Left renal cortex interstitium (tissue), 4 donors: ENCODE measurements at places on chromosomes 6 and 20. TPM values are rescaled to one million over a fixed set of nuclear protein-coding genes. Genes with fewer than 3 reads are reported as not detected.

GPX5 gene
- polyA plus RNA-seq: not detected

- DNase-seq: no peak
Measured at GRCh38 chr6:46743425-46744158, 3.1 kb upstream of the ANKRD66 start.

POU5F1 gene
- 1.8 TPM for polyA plus RNA-seq

DNA sequence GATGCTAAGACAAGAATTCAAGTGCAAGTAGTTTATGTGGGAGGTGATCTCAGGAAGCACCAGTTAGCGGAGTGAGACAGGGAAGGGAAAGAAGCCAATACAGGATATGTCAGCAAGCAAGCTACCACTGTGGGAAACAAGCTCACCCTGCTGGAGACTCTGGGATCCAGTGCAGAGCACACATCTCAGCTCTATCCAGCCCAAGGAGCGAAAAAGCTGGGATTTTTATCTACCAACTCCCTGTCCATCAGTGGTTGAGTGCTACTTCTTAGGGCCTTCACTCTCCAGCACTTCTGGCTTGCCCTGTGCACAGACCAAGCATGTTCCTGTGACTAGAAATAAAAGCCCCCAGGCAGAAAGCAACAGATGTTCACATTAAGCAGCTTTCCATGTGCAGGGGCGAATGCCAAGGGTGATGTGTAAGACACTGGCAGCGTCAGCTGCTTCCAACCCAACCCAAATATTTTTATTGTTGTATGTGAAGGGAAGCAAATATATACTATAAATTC is 10.8 kb upstream of the RNF24 start:
- no peak for DNase-seq

ZDHHC14 gene
- polyA plus RNA-seq: 21.6 TPM

GRCh38 chr6:3233321-3233720 is 5.9 kb upstream of the TUBB2B start:
- no peak for DNase-seq

- DNase-seq: no peak
Measured at GRCh38 chr20:11791835-11792567, 125.7 kb upstream of the BTBD3 start.

GRCh38 chr6:34366639-34366921 is 25.9 kb downstream of the NUDT3 start:
- no peak for DNase-seq

DNA sequence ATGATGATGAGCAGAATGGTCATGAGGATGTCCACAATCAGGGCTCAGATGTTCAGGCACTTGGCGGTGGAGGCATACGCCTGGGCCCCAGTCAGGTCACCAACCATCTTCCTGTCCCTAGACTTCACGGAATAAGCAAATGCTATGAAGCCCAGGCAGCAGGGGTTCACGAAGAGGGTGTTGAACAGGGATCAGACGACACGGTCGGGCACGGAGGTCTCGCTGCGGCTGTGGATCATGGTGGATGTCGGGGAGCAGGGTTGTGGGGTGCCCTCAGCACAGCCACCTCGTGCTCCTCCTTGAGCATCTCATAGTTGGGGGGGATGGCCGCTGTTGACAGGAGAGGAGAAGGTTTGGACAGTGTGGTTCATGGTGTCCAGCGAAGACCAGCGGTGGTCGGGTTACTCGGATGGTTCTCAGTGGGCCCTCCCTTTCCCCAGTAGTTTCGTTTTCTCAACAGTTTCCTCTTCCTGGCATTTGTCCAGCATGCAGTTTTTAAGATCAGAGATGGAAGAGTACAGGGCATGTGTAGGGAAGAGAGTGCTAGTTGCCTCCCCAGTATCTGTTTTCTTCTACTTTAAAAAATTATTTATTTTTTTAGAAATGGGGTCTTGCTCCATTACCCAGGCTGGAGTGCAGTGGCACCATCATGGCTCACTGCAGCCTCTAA is 20.3 kb upstream of the SPDEF start:
- no peak for DNase-seq

- DNase-seq: no peak
Measured at GRCh38 chr6:1841136-1841535, 231.4 kb downstream of the FOXC1 start.

DNA sequence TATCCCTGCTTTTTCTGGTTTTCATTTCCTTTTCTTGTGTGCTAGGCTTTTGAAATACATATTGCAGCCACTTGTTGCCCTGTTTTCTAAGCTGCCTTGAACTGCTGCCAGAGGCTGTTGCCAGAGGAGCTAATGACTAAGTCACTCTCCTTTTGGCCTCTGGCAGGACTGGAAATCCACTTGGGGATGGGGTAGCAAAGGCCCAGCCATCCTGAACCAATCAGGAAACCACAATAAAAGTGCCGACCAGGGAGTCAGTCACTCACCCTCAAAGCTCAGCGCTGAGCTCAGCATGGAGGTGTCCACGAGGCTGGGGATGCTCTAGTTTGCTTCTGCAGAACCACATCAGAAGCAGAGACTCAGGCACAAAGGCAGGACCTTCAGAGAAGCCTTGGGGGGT is 813.0 kb downstream of the DHX35 start:
- no peak for DNase-seq

DPPA5 gene
- polyA plus RNA-seq: not detected

- DNase-seq: no peak
Measured at GRCh38 chr6:91562955-91563354, 976.1 kb upstream of the MAP3K7 start.

- no peak for DNase-seq
Measured at GRCh38 chr6:52746213-52746612, 17.1 kb downstream of the GSTA2 start.

CTCFL gene
- 3.6 TPM for polyA plus RNA-seq

DNA sequence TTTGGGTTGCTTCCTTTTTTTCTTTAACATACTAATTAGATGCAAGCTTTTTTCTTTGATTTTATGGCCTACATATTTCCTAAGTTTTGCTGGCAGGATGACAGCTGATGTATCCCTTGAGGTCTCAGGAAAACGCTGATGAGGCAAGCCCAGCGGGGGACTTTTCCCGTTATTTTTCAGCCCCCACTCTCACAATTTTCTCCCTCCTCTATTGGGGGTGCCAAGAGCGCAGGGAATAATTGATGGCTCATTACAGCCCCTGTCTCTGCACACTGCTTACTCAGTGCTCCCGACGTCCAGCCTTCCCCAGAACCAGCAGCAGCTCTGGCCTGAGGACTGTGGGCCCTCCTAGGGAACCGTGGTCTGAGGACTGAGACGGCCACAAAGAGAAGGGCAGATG is 38.6 kb upstream of the VSTM2L start:
- peak; percentile 38 for DNase-seq

IGF2R gene
- polyA plus RNA-seq: 50.5 TPM

GRCh38 chr6:89242574-89243330 is 25.6 kb upstream of the GABRR1 start:
- DNase-seq: no peak

DNA sequence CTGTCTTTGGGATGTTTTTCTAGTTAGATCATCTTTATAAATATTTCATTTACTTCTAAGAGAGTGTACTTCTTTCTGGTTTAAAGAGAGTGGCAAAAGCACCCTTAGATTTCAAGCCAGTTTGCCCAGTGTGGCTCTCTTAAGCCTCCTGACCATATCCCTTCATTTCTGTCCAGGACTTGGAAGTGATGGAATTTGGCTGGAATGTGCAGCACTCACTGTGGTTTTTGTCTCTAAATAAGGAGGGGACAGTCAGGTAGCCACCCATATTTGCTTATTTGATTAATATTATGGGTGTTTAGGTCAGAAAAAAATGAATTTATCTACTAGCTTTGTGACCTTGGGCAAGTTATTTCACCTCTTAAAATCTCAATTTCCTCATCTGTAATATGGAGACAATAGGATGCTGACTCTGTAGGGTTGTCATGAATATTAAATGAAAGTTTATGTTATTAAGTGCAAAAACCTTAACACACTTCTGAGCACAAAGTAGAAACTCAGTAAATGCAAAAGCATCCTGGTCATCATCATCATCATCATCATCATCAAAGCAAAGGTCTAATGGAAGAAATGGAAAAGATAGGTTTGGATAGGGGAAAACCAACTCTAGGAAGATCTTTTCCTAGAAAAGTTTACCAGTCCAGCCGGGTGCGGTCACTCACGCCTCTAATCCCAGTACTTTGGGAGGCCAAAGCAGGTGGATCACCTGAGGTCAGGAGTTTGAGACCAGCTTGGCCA is 3.1 kb downstream of the CRYBG1 start:
- no peak for DNase-seq

DNA sequence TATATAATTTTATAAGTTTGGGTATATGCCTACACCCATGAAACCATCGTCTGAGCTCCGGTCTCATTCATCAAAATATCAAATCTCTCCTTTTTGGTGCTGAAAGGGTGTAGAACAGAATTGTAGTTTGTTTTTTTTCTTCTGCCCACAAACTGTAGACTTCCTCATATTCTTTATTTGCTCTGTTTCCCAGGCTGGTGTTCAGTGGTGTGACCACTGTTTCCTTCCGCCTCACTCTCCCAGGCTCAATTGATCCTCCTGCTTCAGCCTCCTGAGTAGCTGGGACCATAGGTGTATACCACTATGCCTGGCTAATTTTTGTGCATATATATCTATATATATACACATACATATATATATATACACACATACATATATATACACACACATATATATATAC is 139.6 kb upstream of the HCRTR2 start:
- DNase-seq: no peak

DNA sequence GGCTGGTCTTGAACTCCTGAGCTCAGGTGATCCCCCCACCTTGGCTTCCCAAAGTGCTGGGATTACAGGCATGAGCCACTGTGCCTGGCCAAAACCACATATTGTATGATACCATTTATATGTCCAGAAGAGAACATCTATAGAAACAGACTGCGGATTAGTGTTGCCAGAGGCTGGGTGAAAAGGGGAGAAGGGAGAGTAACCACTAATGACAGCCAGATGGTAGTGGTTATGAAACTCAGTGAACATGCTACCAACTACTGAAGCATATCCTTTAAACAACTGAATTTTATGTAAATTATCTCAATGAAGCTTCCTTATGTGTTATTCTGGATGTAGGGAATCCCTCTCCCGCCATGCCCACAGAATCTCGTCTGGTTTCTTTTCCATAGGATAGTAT is 15.7 kb downstream of the SLC23A2 start:
- no peak for DNase-seq

DNA sequence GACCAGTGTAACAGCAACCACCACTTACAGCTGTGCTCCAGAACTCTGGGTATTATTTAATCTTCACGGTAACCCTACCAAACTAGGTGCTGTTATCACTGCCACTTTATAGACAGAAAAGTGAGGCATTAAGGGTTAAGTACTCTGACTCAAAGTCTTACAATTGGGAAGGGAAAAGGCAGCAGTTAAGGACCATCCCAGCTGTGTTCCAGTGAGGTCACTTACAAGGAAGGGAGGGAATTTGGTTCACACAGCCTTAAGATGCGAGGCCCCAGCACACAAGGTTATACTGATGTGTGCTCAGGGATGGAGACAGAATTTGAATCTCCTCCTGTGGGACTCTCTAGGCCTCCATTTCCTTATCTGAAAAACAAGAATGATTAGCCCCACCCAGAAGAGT is 46.7 kb downstream of the TRERF1 start:
- DNase-seq: no peak

DNA sequence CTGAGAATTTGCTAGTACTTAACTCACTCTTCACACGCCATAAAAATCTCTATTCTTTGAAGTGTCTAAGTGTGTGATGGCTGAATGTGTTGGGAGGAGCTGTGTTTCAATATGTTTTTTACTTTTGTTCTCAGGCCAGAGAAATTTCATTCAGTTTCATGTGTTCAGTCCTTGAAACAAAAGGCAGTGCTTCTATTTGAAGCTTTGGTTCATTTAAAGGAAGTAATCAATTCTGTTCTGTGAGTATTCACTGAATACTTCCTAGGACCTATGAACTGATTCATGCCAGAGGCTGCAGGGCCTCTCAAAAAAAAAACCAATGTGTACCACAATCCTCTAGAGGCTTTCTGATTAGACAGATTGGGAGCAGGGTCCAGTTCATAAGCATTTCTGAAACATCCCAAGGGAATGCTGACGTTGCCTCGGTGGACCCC is 12.4 kb upstream of the F13A1 start:
- no peak for DNase-seq

GRCh38 chr6:165298402-165298801 is 11.0 kb downstream of the C6orf118 start:
- DNase-seq: no peak

FERMT1 gene
- polyA plus RNA-seq: 4.5 TPM

GRCh38 chr20:62595491-62595890 is 46.8 kb upstream of the SLCO4A1 start:
- DNase-seq: no peak

- no peak for DNase-seq
Measured at GRCh38 chr6:25435416-25435985, 156.3 kb downstream of the CARMIL1 start.

GRCh38 chr6:130020073-130020906 is 1.9 kb downstream of the L3MBTL3 start:
- DNase-seq: no peak

DNA sequence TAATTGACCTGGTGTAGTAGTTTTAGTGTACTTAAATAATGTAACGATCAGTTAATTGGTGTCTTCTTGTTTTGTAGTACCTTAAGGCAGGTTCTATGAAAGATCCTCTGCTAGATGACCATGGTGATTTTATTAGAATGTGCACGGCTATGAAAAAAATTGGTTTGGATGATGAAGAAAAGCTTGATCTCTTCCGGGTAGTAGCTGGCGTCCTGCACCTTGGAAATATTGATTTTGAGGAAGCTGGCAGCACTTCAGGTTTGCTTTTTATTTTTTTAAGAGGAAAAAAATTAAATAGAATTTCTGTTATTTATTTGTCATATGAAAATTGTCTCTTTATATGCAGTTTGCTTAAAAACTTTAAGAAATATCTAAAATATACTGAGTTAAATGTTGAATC is 99.2 kb downstream of the MYO6 start:
- DNase-seq: no peak

- DNase-seq: no peak
Measured at GRCh38 chr6:30264743-30265142, 51.5 kb upstream of the TRIM26 start.

ALDH5A1 gene
- polyA plus RNA-seq: 26.6 TPM

GUCA1A gene
- polyA plus RNA-seq: 0.11 TPM

GRCh38 chr6:13026557-13026956 is 301.8 kb downstream of the TBC1D7 start:
- DNase-seq: no peak

TOX2 gene
- polyA plus RNA-seq: 5.5 TPM

- no peak for DNase-seq
Measured at GRCh38 chr6:107400616-107401147, 58.7 kb downstream of the PDSS2 start.

- DNase-seq: no peak
Measured at GRCh38 chr6:165768961-165769360, 105.9 kb upstream of the PDE10A start.

- no peak for DNase-seq
Measured at GRCh38 chr20:63846128-63846771, 15.0 kb upstream of the ABHD16B start.

SCRT2 gene
- polyA plus RNA-seq: 0.17 TPM

NNAT gene
- 97.3 TPM for polyA plus RNA-seq

- no peak for DNase-seq
Measured at GRCh38 chr6:37116326-37116725, 53.6 kb upstream of the PIM1 start.
